ENCODE measurements at places on chromosomes 3 and 15. TPM values are rescaled to one million over a fixed set of nuclear protein-coding genes. Genes with fewer than 3 reads are reported as not detected.

DNA sequence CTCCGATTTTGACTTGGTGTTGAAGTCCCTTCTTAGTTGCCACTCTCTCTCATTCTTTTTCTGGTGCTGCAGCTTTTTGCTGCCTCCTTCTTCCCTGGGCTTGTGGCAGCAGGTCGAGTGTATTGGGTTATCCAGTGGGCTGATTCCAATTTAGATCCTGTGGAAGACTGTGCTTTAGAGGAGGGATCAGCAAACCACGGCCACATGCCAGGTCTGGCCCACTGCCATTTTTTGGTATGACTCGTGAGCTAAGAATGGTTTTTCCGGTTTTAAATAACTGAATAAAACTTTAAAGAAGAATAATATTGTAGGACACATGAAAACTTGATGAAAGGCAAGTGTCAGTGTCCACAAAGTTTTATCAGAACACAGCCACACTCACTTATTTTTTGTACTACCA, 330.5 kb downstream of the ROBO2 start:
- H3K27ac ChIP-seq = no peak overlapping the region
- H3K4me3 ChIP-seq = no peak overlapping the region
- H3K27me3 ChIP-seq = no peaks in the 10 kb centered on the region
- no peaks in the 10 kb centered on the region for H3K4me1 ChIP-seq

The ZBBX gene
- not detected for total RNA-seq

DNA sequence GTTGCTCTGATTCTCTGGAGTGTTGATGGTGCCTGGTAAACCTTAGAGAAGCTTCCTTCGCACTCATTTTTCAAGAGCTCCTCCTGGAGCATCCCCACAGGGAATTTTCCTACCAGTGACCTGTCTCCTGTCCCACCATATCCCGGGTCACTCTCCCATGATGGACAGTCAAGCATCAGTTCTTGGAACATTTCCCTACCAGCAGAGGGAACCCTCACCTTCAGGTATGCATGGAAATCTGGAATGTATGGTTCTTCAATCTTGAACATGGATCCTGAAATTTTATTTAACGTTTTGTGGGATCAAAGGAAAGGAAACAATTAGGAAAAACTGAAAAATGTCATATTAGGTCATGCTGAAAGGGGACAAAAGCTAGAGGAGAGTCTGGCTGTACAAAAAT, 153.8 kb downstream of the SPATA16 start:
- no peak for DNase-seq
- H3K27ac ChIP-seq = no peak overlapping the region
- no peaks in the 10 kb centered on the region for H3K27me3 ChIP-seq
- H3K4me3 ChIP-seq = no peak overlapping the region
- H3K36me3 ChIP-seq = no peaks in the 10 kb centered on the region

DNA sequence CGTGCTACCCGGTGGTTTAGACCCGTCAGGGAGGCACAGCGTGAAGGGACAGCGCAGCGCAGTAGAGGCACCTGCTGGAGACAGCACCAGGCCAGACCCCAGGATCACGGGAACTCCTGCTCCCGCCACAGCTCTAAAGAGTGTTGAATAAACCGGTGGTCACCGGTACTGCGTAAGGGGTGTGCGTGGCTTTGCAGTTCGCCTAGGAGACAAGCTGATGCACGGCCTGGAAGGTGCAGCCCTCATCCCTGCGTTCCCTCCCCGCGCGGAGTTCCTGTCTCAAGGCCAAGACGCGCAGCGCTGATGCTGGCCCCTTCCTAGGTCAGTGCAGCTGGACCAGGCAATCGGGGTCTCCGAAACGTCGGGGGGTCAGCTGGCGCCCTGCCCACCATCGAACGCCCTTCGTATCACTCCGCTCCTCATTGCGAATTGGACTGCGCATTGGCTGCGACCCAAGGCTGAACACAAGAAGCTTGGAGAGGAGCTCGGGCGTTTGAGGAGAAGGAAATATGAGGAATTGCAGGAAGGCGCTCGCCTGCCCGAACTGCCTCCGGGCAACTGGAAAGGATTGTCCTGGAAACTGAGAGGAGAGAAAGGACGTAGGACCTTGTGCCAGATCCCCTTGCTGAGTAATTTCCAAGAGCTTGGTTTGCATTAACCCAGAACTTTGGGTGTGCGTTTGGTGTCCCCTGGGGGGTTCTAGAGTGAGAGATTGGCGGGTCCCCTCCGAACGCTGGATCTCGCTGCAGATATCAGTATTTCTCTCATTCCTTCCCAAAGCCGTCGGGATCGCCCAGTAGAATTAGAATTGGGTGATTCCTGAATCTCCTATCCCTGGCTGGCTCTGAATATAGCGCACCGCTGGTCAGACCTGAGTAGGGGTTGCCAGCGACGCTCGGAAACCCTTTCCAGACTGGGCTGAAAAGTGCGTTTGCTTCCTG, 2.3 kb upstream of the SOX14 start:
- peaks cover 11% of the 10 kb centered on the region for H3K4me1 ChIP-seq
- no peak overlapping the region for H3K27ac ChIP-seq
- peaks cover 31% of the 10 kb centered on the region for H3K27me3 ChIP-seq

The ANKDD1A gene
- total RNA-seq = 0.65 TPM

The CACNA2D2 gene
- total RNA-seq = 0.17 TPM

GRCh38 chr3:14487821-14488220, 52.3 kb downstream of the GRIP2 start:
- no peaks in the 10 kb centered on the region for H3K27me3 ChIP-seq
- no peak overlapping the region for H3K4me3 ChIP-seq
- H3K27ac ChIP-seq = no peak overlapping the region
- H3K4me1 ChIP-seq = no peaks in the 10 kb centered on the region
- no peaks in the 10 kb centered on the region for H3K36me3 ChIP-seq

DNA sequence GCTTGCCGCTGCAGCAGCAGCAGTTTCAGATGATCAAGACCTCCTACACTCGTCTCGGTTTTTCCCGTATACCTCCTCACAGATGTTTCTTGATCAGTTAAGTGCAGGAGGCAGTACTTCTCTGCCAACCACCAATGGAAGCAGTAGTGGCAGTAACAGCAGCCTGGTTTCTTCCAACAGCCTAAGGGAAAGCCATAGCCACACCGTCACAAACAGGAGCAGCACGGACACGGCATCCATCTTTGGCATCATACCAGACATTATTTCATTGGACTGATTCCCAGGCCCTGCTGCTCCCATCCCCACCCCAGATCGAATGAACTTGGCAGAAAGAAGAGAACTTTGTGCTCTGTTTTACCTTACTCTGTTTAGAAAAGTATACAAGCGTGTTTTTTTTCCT, 17.6 kb downstream of the CALML4 start:
- H3K36me3 ChIP-seq = peaks cover under 1% of the 10 kb centered on the region
- H3K27ac ChIP-seq = peak overlapping the region; percentile 52
- peaks cover 9% of the 10 kb centered on the region for H3K4me1 ChIP-seq
- H3K27me3 ChIP-seq = no peaks in the 10 kb centered on the region
- DNase-seq = no peak

The CA12 gene
- total RNA-seq = 2.9 TPM

DNA sequence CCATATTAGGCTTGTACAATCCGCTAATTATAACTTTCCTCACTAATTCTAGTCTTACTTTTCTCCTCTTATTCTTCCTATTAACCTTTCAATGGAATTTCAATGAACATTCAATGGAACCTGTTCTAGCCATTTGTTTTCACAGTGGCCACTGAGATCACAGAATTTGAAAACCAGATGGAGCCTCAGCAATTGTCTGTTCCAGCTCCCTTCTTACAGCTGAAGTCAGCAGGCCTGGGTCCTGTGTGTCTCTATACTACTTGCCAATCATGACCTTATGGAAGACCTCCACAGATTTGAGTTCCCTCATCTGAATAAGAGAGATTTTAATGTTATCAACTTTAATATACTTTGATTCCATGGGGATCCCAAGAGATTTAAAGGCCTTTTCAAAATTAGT, 36.6 kb downstream of the TJP1 start:
- no peaks in the 10 kb centered on the region for H3K27me3 ChIP-seq
- peaks cover 4% of the 10 kb centered on the region for H3K4me1 ChIP-seq

The OR5AC2 gene
- not detected for total RNA-seq

- H3K36me3 ChIP-seq = no peaks in the 10 kb centered on the region
- H3K27ac ChIP-seq = no peak overlapping the region
- no peak overlapping the region for H3K4me3 ChIP-seq
- H3K27me3 ChIP-seq = no peaks in the 10 kb centered on the region
Measured at GRCh38 chr3:25895031-25895430, 105.1 kb downstream of the OXSM start.

DNA sequence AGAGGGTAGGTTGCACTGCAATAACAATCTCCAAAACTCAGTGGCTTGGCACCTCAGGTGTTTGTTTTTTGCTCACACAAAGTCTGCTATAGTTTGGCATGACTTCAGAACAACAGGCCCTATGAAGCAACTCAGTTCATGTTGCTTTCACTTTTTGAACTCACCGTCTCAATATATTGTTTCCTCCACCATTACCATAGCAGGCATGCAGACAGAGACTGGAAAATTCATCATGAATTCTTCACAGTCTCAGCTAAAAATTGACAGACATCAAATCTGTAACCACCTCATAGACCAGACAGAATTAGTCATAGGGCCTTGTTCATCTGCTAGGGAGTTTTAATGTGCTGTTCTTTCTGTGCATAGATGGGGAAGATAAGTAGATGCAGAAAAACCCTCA, 161.4 kb upstream of the POU1F1 start:
- peaks cover 4% of the 10 kb centered on the region for H3K27me3 ChIP-seq
- no peaks in the 10 kb centered on the region for H3K36me3 ChIP-seq
- H3K4me3 ChIP-seq = no peak overlapping the region
- H3K4me1 ChIP-seq = no peaks in the 10 kb centered on the region
- DNase-seq = no peak

DNA sequence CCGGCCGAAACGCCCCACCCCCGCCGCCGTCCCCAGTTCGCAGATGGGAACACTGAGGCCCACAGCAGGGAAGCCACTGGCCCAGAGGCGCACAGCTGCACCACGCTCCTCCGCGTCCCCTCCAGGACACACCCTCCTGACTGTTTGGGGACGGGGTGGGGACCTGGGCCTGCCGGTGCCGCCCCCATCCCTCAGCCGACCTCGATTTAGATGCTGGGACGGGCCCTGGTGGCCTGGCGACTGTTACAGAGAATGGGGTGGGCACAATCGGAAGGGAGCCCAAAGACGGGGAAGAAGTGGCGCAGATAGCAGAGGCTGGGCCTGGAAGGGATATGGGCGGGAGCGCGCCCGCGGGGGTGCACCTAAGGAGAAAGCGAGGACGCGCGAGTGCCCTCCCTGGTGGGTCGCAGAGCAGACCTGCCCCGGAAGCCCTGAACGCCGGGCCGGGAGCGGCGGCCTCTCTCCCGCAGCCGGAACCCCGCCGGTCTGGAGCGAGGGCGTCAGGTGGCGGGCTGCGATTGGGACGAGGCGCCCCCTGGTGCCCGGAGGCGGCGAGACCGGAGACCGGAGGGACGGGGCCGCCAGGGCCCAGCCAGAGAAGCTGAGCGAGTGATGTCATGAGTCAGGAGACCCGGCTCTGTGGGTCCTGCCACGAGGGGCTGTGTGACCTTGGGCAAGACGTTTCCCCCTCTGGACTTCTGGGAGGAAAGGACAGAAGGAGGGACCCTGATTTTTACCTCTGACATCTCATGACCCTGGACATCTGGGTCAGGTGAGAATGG, 78.4 kb downstream of the IQSEC1 start:
- no peaks in the 10 kb centered on the region for H3K27me3 ChIP-seq
- DNase-seq = peak; percentile 92
- peak overlapping the region; percentile 71 for H3K27ac ChIP-seq
- H3K4me3 ChIP-seq = peak overlapping the region; percentile 74
- no peaks in the 10 kb centered on the region for H3K36me3 ChIP-seq

DNA sequence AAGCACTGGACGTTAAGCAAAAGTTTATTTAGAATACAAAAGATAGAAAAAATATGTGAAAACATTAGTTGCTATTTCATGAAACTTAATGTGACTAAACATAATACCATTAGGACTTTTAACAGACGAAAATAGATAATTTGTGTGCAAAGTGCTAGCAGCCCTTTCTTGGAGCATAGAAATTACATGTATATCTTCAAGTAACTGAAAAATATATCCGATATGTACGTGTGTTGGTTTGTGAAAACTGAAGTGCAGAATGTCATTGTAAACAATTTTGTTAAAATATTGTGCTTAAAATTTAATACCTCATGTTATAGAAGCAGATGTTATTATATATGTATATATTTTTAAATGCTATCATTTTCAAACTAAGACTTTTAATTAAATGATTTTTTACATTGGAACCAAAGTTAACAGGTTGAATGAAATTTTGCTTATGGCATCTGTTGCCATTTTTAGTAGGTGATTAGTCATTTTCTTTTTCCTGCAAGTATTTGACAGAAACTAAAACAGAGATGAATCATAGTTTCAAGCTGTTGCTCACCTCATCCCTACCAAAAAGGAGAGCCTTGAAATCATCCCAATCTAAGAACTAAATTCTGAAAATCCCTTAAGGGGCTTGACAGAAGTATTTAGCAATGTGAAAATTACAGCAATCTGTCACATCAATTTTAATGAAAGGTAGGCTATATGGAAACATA, 334.8 kb downstream of the NAALADL2 start:
- no peaks in the 10 kb centered on the region for H3K27me3 ChIP-seq
- no peak for DNase-seq
- H3K36me3 ChIP-seq = no peaks in the 10 kb centered on the region
- H3K4me3 ChIP-seq = no peak overlapping the region
- H3K4me1 ChIP-seq = no peaks in the 10 kb centered on the region

GRCh38 chr3:169467751-169468150, 195.8 kb downstream of the MECOM start:
- no peak overlapping the region for H3K27ac ChIP-seq
- no peak for DNase-seq
- no peaks in the 10 kb centered on the region for H3K4me1 ChIP-seq
- no peaks in the 10 kb centered on the region for H3K36me3 ChIP-seq
- H3K27me3 ChIP-seq = no peaks in the 10 kb centered on the region
- no peak overlapping the region for H3K4me3 ChIP-seq

The TWF2 gene
- 26.3 TPM for total RNA-seq

- no peak overlapping the region for H3K27ac ChIP-seq
- no peaks in the 10 kb centered on the region for H3K4me1 ChIP-seq
- no peak for DNase-seq
- no peak overlapping the region for H3K4me3 ChIP-seq
Measured at GRCh38 chr3:33149342-33149741, 35.5 kb downstream of the CRTAP start.

- H3K27ac ChIP-seq = no peak overlapping the region
- no peaks in the 10 kb centered on the region for H3K36me3 ChIP-seq
- DNase-seq = no peak
- no peaks in the 10 kb centered on the region for H3K27me3 ChIP-seq
- no peaks in the 10 kb centered on the region for H3K4me1 ChIP-seq
- H3K4me3 ChIP-seq = no peak overlapping the region
Measured at GRCh38 chr3:12750658-12751071, 8.4 kb downstream of the TMEM40 start.

GRCh38 chr3:131714585-131715220, 211.9 kb upstream of the MRPL3 start:
- H3K4me3 ChIP-seq = no peak overlapping the region
- no peaks in the 10 kb centered on the region for H3K36me3 ChIP-seq

GRCh38 chr3:11600501-11601282, 43.0 kb downstream of the VGLL4 start:
- H3K36me3 ChIP-seq = peaks cover 4% of the 10 kb centered on the region
- H3K4me1 ChIP-seq = no peaks in the 10 kb centered on the region
- H3K27ac ChIP-seq = peak overlapping the region; percentile 14
- no peaks in the 10 kb centered on the region for H3K27me3 ChIP-seq

GRCh38 chr15:85943791-85944190, 135.9 kb upstream of the AGBL1 start:
- no peaks in the 10 kb centered on the region for H3K36me3 ChIP-seq
- H3K27ac ChIP-seq = no peak overlapping the region
- no peak for DNase-seq

The FES gene
- 43.1 TPM for total RNA-seq

Data from liver (tissue), 10 donors.